IMR-90 (cell line): ENCODE measurements at places on chromosomes 5 and 9. TPM values are rescaled to one million over a fixed set of nuclear protein-coding genes. Genes with fewer than 3 reads are reported as not detected.

PCDHGC5 gene
- 2.5 and 2.9 TPM in 2 replicates for total RNA-seq

PCDHGA5 gene
- 1.7 and 2.0 TPM in 2 replicates for total RNA-seq

- H3K4me1 ChIP-seq = no peaks in the 10 kb centered on the region
- peaks cover 35% of the 10 kb centered on the region for H3K36me3 ChIP-seq
- H3K4me3 ChIP-seq = no peak overlapping the region
- DNase-seq = no peak
These were observed 18.3 kb upstream of the IL13 start for GRCh38 chr5:132639706-132640130.

- no peak overlapping the region for H3K4me3 ChIP-seq
- H3K27me3 ChIP-seq = no peaks in the 10 kb centered on the region
- no peak for DNase-seq
These were observed 172.1 kb downstream of the GABBR2 start for GRCh38 chr9:98536542-98537173.
